ENCODE measurements at places on chromosomes 1 and 21. TPM values are rescaled to one million over a fixed set of nuclear protein-coding genes. Genes with fewer than 3 reads are reported as not detected.

Gene PLA2G2F
- not detected for total RNA-seq

Gene NBPF11
- 4.2 TPM for total RNA-seq

Gene RGS16
- 1.0 TPM for total RNA-seq

Gene AGO4
- 11.7 TPM for total RNA-seq

DNA sequence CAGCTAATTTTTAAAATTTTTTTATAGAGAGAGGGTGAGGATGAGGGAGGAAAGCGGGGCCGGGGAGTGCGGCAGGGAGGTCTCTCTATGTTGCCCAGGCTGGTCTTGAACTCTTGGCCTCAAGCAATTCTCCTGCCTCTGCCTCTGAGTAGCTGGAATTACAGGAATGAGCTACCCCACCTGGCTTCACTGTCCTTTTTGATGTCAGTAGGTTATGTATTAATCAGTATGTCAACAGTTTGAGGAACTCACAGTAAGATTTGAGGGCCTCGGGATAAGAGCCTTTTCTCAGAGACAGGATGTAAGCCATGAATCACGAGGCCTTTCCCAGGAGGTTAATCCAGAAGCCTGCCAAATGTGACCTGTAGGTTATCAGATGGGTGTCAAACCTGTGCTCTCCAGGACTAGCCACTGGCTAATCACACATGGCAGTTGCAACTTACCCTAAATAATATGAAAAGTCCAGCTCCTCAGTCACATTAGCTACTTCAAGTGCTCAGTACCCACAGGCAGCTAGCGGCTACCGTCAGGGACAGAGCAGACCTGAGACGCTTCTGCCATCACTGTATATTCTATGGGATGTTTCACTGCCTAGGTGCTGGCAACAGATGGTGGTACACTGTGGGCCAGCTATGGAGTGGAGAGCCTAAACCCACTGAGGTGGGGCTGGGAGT, 33.1 kb downstream of the TRIM67 start:
- no peak for DNase-seq

GRCh38 chr1:241918879-241919278, 38.7 kb upstream of the BECN2 start:
- DNase-seq: no peak

DNA sequence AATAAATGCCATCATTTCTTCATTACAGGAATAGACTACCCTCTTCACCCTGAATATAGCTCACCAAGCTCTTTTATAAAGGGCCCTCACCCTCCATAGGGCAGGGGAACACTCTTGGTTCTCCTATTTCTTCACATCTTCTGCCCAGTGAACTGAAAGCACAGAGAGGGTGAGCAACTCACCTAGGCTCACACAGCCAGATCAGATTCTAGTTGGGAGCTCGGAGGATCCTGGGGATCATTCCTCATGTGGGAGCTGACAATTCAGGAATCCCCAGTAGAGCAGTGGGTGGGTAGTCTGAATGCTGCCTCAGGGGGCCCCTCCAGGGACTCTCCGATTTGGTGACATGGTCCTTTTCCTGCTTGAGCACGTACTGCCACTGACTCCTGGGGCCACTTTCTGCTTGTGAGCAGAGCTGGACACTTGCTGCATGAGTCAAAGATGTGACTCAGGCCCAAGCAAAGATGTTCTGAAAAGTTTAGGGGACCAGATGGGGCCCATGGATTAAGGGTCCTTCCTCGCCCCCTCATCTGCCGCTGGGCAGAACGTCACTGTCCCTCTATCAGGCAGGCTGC, 63.7 kb upstream of the WNT4 start:
- DNase-seq: no peak
